ENCODE measurements at places on chromosomes 6 and 20. TPM values are rescaled to one million over a fixed set of nuclear protein-coding genes. Genes with fewer than 3 reads are reported as not detected.

The HMGCLL1 gene
- not detected for total RNA-seq

The PTCHD4 gene
- 0.10 TPM for total RNA-seq

The OVOL2 gene
- 35.8 TPM for total RNA-seq

The OR2H1 gene
- total RNA-seq, result not detected

The PNLDC1 gene
- 2.5 TPM for total RNA-seq

The ADA gene
- total RNA-seq, result 4.5 TPM

DNA sequence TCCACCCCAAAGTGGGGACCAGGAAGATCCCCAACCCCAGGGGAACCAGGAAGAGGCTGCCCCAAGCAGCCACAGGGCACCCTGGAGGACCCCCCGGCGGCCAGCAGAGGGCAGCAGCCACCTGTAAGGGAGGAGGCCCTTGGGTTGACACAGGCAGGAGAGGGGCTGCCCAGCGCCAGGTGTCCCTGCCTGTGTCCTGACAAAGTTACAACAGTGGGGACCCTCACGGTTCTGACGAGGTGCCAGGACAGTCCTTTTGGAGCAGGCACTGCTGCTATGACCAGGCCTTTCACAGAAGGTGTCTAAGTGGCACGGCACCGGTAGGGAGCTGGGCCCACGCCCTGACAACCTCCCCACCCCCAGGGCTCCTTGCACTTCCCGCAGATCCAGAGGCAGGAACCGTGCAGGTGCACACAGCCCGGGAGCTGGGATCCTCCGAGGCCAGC, 176.7 kb downstream of the BMP7 start:
- DNase-seq, result peak; percentile 37

GRCh38 chr6:101845172-101845571, 451.7 kb downstream of the GRIK2 start:
- no peak for DNase-seq

- no peak for DNase-seq
Measured at GRCh38 chr6:138655828-138656227, 117.7 kb upstream of the CCDC28A start.

- no peak for DNase-seq
Measured at GRCh38 chr6:133179481-133179880, 61.7 kb upstream of the EYA4 start.

DNA sequence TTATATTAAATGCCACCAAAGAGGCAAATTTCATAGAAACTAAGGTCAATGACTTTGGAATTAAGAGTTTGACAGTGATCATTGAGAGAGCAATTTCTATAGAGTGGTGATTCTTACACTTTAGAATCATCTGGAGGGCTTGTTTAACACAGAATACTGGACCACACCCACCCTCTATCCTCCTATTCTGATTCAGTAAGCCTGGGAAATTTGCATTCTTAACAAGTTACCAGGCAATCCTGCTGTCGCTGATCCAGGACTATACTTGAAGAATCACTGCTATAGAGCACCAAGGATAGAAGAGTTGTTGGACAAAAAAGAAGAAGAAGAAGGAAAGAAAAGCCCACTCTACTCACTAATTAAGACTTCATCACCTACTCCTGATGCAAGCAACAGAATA, 21.3 kb upstream of the TBX18 start:
- no peak for DNase-seq

- no peak for DNase-seq
Measured at GRCh38 chr6:3721810-3722621, 29.5 kb downstream of the PXDC1 start.

DNA sequence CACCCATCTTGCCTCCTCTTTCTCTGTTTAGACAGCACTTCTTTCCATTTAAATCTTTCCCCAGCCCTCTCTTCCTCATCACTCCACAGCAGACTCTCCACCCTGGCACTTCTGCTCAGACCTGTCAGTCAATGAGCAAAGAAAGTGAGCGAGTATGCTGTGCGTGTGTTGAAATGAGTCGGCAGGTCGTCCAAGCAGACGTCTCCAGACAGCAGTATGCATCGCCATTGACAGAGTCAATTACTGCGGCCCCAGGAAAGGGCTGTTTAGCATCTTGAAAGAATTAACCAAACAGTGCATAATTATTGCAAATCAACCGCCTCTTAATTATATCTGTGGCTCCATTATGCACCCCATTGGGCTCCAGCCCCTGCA, 54.8 kb upstream of the KCNG1 start:
- no peak for DNase-seq

- no peak for DNase-seq
Measured at GRCh38 chr20:59013959-59014608, 5.1 kb upstream of the TUBB1 start.

- DNase-seq, result no peak
Measured at GRCh38 chr6:129350278-129350677, 359.7 kb downstream of the ARHGAP18 start.

DNA sequence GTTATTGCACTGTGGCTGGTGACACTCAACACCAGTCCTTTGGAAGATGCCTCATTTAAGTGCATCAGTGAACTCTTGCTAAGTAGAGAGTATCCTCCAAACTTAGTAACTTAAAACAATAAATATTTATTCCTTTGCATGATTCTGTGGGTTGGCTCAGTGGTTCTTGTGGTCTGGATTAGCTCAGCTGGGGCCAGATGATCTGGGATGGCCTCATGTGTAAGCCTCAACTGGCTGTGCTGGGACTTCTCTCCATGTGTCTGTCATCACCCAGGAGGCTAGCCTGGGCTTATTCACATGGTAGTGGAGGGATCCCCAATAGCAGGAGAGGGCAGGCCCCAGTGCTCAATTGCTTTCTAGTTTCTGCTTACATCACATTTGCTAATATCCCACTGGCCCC, 8.3 kb downstream of the LRRN4 start:
- no peak for DNase-seq

- no peak for DNase-seq
Measured at GRCh38 chr20:62409931-62410745, 3.1 kb upstream of the CABLES2 start.

DNA sequence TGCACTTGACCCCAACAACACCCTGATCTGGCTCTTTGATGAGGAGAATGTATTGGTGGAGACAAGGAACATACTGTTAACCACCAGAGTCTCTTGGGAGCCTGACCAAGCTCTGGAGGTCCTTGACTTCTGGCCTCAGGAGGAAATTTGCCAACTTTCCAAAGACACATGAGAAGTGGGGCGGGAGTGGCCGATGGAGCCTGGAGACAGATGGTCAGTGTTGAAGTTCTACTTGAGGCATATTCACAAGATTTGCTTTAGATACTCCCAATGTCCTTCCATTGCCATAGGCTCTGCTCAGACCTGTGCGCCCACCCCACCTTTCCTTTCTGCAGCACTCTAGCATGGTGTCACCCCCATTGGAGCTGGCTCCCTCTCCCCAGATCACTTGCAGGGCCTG, 241.0 kb downstream of the SLC24A3 start:
- DNase-seq, result no peak

GRCh38 chr6:142068416-142068815, 64.3 kb upstream of the GJE1 start:
- DNase-seq, result no peak

DNA sequence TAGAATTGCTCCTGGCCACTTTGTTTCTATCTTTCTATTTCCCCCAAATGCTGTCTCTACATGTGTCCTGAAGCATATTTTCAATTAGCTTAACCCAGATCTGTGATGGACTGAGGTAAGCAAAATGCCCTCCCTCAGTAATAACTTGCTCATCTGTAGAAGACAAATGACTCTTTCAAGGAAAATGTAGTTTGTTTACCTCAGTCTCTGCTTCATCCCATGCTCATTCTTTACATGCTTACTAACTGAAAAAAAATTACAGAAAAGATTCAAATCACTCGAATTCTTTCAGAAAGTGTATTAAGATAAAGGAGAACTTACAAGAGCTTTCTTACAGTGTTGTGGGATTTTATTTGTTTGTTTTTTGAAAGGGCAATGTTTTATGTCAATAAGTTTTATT, 531.1 kb downstream of the LMBRD1 start:
- no peak for DNase-seq

DNA sequence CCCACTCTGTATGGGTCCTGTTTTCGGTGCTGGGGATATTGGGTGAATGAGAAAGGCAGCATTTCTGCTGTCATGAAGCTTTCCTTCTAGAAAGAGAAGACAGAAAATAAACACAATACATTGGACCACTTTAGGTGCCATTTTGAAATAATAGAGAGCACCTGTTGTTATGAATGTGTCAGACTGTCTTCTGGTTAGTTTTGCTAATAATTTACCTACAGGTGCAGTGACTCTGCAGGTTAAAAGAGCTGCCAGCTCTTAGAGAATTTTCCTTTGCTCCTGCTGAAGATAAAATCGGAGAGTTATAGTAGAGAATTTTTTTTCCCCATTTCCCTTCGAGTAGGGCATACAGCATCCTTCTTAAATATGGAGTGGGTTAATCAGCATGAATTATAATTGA, 21.9 kb upstream of the GCLC start:
- no peak for DNase-seq
